ENCODE measurements at places on chromosomes 3 and 15. TPM values are rescaled to one million over a fixed set of nuclear protein-coding genes. Genes with fewer than 3 reads are reported as not detected.

The AADACL2 gene
- not detected for total RNA-seq

The ARPIN gene
- 10.3 TPM for total RNA-seq

The CPN2 gene
- not detected for total RNA-seq

The ATP10A gene
- 0.19 TPM for total RNA-seq

The PEX11A gene
- 3.3 TPM for total RNA-seq

The KLHDC8B gene
- total RNA-seq = 35.9 TPM

The C3orf49 gene
- not detected for total RNA-seq

The EID1 gene
- total RNA-seq = 242 TPM

The SRGAP3 gene
- 0.98 TPM for total RNA-seq

The ST8SIA2 gene
- not detected for total RNA-seq

Measured in vein endothelial cell (primary cell).